BJ (cell line): ENCODE measurements at places on chromosomes 6 and 20.

GRCh38 chr6:110233770-110234374 lies 53.6 kb downstream of the CDC40 start:
- no peak for DNase-seq

- no peak for DNase-seq
Observed at GRCh38 chr6:74404366-74404765, 708.4 kb downstream of the CD109 start.

GRCh38 chr6:7392402-7392801 lies 2.8 kb downstream of the RIOK1 start:
- no peak for DNase-seq

GRCh38 chr20:48052475-48052835 lies 267.2 kb upstream of the SULF2 start:
- DNase-seq, result peak; percentile 40

- DNase-seq, result no peak
Observed at GRCh38 chr6:144595266-144595665, 310.1 kb downstream of the UTRN start.

DNA sequence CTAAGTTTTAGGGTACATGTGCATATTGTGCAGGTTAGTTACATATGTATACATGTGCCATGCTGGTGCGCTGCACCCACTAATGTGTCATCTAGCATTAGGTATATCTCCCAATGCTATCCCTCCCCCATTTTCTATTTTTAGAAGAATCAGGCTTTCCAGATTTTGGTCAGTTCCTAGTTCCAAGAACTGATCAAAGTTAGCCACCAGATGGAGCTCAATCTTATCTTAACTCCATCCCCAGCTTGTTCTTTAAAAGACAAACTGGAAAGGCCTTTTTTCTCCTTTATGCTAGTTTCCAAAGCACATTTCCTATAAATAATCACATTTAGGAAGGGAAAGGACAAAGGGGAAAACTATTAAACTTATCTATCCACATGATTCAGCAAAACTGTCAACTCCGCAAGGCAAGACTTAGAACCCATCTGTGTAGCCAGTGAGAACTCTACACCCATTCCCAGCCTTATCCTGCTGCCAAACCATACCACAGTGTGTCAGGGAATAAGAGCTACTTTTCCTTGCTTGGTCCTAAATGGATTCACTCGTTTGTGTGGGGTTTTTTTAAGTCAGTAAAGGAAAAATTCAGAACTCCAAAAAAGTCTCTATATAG lies 22.8 kb upstream of the KHDC1 start:
- no peak for DNase-seq

DNA sequence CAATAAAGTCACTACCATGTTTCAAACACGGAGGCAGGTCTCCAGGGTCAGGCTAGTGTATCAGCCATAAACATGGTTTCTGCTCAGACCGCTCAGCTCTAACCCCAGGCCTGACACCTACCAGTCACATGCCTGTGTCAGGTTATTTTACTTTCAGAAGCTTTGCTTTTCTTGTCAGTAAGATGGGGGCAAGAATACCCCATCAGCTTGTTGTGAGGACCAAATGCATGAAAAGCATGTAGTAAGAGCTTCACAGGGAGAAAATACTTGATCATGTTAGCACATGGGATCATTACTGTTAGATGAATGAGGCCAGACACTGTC lies 65.2 kb upstream of the PIM1 start:
- no peak for DNase-seq

DNA sequence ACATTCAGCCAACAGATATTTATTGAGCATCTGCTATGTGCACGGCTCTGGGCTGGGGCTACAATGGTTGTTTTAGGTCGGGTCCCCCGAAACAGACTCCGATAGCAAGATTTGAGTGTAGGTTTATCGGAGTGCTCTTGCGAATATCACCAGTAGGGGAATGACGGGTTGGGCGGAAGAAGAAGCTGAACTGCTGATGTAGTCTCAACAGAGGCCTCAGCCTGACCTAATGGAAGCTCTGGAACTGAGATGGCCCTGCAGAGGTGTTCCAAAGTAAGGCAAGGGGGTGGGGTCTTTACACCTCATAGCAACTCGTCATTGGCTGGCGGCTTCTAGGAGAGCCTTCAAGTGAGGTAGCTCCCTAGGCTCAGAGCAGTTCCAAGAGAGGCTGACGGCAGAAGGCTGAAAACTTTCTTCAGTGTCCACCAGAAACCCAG lies 1.1 kb downstream of the L3MBTL1 start:
- DNase-seq, result no peak

GRCh38 chr6:152552616-152553209 lies 84.4 kb downstream of the SYNE1 start:
- no peak for DNase-seq

DNA sequence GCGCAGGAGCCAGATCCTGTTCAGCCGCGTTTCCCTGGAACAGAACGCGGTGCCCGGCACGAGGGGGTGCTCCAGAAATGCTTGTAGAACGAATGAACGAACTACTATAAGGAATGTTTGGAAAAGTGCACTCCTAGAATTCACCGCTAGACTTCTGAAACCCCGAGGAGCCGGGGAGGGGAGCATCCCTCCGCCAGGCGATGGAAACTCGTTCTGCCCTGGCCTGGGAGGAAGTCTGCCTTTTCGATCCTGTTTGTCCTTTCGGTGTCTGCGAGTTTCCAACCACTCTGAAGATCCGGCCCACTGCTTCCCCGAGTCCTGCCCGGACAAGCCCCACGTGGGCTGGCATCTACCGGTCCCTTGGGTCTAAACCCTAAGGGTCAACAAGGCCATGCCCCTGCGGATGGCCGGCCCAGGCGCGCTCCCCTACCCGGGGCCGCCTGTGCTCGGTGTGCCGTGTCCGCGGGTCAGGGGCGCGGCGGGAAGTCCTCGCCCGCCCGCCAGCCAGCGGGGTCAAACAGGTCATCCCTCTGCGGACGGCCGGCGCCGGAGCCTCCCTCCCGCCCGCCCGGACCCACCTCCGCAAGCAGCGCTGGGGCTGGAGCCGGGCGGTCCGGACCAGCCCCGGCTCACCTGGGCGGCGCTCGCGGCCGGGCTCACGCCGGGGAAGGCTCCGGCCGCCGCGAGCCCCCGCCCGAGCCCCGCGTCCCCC lies 526 bp downstream of the SULF2 start:
- DNase-seq, result no peak

GRCh38 chr6:157724960-157725741 lies 97.9 kb upstream of the SNX9 start:
- DNase-seq, result no peak

GRCh38 chr6:6654599-6655575 lies 66.4 kb downstream of the LY86 start:
- DNase-seq, result no peak

DNA sequence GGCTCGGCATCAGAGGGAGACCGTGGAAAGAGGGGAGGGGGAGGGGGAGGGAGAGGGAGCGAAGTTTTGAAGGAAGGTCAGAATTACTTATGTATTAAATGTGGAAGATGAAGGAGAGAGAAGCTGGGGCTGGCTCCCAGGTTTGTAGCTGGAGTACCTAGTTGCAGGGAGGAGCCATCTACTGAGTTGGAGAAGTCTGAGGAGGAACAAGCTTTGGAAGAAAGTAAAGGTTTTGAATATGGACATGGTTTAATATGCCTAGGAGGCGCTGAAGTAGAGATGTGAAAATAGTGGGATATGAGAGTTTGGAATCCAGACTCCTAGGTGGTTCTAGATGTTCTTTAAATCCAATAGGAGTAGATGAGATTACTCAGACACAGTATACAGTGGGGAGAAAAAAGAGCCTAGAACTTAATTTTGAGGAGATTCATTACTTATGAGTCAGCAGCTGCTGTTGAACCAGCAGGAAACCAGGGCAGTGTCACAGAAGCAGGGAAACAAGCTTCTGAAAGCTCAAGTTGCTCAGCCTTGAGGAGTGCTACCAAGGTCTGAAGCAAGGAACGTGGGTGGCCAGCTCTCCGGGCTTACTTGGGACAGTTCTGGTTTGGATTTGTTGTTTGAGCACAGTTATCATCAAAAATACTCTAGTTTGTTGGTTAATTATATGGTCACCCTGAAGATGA lies 149.3 kb downstream of the UTRN start:
- peak; percentile 51 for DNase-seq

DNA sequence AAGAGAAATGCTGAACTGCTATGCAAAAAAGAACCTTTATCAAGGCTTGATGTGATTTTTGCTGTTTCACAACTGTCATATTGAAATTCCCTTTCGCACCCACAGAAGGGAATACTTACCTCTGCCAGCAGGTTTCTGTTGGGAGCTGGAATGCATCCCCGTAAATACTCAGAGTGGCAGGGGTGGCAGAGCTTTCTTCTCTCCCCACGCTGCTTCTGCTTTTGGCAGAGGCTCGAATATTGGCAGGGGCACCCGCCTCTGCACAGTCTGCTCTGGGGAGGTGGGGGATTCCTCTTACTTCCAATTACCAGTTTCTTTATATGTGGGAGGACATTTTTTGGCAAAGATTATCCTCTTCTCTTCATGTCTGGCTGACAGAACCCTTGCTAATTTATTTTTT lies 28.4 kb downstream of the TMEM200A start:
- DNase-seq, result no peak

GRCh38 chr6:88349511-88349910 lies 183.4 kb upstream of the CNR1 start:
- DNase-seq, result no peak

GRCh38 chr6:48535582-48536009 lies 424.6 kb upstream of the PTCHD4 start:
- DNase-seq, result no peak

- DNase-seq, result no peak
Observed at GRCh38 chr20:17887331-17888030, 81.1 kb downstream of the SNX5 start.

DNA sequence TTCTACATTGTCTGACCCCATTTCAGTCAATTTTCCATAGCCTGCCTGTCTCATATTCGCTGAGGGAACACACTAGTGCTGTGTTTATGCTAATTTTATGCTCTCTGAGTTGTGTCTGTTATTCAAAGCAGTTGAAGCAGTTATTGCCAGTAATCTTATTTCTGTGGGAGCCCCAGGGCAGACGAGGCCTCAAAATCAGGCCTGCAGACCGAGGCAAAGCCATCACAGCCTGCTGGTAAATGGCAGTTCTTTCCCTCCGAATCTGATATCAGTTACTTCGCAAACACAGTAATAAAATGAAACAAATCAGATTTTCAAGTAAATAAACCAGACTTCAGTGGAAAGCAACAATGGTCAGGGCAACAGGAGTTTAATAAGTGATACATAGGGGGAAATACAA lies 508.4 kb downstream of the PKHD1 start:
- no peak for DNase-seq

DNA sequence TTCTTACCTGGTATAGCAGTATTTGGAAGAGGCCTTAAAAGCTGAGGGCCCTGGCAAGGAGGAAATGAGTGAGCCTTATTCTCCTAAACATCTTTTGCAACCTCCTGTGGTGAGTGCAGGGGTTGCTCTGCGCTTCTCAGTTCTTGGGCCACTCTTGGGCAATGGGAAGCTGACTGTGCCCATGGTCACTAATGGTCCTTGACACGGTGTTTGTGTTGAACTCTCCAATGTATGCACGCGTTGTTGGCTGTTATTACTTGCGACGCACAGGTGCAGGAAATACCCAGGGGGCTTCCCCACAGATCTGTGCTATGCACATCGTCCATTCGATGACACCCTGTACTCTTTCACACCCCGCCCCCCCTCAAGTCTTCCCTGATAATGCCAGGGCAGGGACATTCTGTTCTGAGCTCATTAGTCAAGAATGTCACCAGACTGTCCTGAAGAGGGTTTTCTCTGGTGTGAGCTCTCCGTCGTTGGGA lies 79.7 kb downstream of the EDN1 start:
- no peak for DNase-seq

DNA sequence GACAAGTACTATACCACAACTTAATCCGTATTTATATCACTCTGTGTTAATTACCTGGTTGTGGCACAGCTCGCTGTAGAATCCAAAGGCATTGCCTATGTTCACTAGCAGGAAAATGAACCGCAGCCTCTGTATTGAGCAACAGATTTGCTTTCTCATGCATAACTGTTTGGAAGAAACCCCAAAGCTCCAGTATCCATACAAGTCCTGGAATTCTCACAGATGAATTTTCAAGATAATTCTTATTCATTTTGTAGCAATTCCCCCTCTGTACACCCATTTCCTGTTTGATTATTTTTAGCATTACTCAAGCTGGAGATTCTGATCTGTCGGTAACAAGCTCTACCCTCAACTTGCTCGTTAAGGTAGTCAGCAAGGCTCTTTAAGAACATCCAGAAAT lies 63.5 kb downstream of the STMND1 start:
- DNase-seq, result peak; percentile 44

DNA sequence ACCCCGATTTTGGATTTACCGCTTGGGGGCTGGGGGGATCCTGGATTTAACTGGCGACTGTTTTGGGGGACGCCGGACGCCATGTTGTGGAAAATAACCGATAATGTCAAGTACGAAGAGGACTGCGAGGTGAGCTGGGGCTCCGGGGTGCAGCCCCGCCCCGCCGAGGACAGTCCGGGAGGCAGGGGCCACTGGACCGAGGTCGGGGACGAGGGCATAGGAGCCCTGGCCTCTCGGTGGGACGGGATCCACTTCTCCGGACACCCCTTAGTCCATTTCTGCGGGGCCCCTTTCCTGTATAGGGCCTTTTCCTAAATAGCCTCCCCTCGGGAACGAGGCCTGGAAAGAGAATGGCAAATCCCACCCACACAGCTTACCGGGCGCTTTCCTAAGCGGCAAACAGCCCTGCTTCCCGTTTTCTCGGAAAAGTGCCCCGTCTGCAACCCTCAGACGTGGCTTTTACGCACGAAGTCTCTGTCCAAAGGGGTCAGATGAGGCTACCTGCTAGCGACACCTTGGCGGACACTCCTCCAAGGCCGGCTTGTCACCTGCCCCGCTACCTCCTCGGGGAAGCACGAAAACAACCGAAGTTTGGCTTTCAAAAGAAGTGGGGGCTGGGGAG lies 469 bp downstream of the TFAP2C start:
- no peak for DNase-seq

GRCh38 chr6:34717466-34717865 lies 20.9 kb upstream of the ILRUN start:
- no peak for DNase-seq

- DNase-seq, result no peak
Observed at GRCh38 chr20:53376021-53376420, 217.6 kb downstream of the ZNF217 start.

DNA sequence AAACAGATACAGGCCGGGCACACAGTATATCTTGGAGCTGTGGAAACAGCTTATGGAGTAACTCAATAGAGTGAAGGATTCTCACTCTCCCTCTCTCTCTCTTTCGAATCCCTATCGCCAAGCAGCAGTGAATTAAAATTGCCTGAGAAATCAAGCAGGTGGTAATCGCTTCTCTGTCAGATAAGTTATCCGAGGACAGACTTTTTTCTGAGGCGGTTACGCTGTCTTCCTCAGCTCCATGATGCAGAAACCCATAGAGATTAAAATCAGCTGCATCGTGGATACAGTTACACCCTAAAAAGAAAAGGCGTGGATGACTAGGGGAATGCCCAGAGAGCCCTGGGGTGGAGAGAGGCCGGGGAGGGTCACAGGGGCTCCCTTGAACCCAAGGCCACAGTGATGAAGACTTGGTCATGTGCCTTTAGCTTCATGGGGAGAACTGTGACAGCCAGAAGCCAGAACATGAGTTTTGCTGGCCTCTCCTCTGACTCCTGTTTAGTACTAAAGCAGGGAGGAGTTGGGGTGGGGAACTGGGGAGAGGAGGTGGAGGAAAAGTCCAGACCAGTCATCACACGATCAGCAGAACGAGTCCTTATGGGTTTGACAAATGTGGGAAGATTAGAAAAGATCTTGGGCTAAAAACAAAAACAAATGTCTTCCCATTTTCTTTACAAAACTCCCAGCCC lies 138.8 kb upstream of the JARID2 start:
- no peak for DNase-seq

GRCh38 chr20:44651434-44651683 lies 140 bp downstream of the ADA start:
- DNase-seq, result no peak

- DNase-seq, result no peak
Observed at GRCh38 chr6:137927777-137928218, 60.7 kb downstream of the TNFAIP3 start.
